Glomerular endothelial cell (primary cell): ENCODE measurements at places on chromosomes 13 and 19. TPM values are rescaled to one million over a fixed set of nuclear protein-coding genes. Genes with fewer than 3 reads are reported as not detected.

Gene DAND5
- 0.05 TPM in 1 of 2 replicates, not detected in the other for total RNA-seq

Gene ZNF208
- total RNA-seq, result 0.53 TPM in 1 of 2 replicates, not detected in the other

Gene KRTDAP
- total RNA-seq, result not detected in 2 replicates

DNA sequence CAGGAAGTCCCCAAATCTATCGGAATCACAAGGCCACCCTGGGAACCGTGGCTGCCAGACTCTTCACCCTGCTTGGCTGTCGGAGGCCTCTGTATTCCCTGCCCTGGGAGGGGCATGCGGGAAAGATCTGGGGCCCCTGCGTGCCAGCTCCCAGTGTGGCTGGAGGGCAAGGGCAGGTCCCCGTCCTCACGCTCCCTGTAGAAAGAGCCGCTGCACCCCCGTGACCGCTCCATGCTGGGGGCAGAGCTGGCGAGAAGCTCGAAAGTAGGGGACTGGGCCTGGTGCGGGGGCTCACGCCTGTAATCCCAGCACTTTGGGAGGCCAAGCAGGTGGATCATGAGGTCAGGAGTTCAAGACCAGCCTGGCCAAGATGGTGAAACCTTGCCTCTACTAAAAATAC, 208.4 kb upstream of the SOX1 start:
- no peak for DNase-seq

- no peak for DNase-seq
Observed at GRCh38 chr19:21474671-21475181, 30.7 kb upstream of the ZNF429 start.

- DNase-seq, result no peak
Observed at GRCh38 chr19:10891405-10892086, 20.2 kb downstream of the CARM1 start.

- DNase-seq, result no peak
Observed at GRCh38 chr19:10285393-10285792, 1.4 kb upstream of the ICAM4 start.

DNA sequence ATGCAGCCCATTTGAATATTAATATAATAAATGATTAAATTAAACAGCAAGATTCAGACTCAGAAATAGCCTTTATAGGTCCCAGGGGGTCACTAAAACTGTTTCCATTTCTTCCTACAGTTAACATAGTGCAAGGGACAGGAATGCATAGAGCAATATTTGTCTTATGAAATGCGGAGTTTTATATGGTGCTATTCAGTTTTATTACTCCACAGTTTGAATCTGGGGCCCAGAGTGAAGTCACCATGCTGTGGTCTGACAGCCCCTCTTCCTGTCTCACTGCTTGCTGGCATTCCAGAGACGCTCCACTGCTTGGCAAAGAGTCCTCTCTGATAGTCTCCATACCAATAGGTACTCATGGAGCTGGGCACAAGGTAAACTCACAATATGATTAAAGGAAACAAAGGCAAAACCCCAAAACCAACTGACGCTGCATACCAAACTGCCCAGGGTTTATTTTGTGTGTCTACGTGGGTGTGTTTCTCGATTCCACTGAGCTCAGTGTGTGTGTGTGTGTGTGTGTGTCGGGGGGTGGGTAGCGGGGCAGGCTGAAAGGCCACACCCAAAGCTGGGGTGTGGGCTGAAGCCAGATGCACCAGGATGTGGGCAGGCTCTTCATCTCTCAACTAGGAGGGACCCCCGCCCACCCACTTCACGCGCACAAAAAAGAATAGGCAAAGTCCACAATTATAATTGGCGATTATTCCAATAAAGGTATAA, 277.9 kb downstream of the TSHZ3 start:
- DNase-seq, result no peak

DNA sequence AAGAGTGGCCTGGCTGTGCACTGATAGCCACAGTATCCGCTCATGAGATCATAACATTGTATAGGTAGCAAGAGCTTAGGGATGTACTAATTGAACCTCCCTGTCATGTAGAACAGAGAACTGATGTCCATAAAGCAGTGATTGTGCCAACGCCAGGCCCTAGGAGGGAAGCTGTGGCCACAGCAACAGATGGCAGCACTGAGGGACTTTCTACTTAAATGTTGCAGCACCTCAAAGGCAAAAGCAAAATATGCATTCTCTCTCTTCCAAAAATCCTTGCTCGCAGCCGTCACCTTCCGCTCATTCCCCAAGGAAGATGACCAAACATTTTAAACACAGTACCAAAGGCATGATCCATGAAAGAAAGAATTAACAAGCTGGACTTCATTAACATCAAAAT, 32.3 kb downstream of the COL4A1 start:
- no peak for DNase-seq

DNA sequence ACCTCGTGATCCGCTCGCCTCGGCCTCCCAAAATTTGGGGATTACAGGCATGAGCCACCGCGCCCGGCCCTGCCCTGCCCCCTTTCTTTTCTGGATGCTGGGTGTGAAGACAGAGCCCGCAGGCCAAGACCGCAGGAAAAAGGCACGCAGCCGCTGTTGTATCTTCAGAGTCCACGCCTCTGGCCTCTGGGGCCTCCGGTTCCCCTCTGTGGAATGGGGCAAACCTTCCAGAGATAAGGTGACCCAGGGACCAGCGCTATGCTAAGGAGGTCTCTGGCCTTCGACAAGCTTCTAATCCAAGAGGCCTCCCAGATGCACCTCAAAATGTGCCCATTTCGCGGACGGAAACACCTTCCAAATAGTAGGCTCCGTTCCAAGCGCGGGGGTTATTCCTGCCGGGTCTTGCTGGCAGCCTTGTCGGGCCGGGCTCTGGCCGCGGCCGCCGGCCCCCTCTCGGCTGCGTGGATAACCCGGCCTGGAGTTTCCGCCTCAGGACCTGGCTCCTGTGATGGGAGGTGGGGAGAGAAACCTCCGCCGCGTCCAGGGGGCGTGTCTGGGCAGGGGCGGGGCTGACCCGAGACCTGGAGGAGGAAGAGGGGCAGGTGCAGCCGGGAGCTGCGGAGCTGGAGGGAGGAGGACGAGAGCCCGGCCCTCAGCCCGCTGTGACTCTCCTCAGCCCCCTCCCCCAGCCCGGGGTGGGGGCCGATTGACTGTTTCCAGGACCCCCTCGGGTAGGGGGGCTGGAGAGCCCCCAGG, 13.1 kb downstream of the TJP3 start:
- DNase-seq, result no peak
